ENCODE measurements at places on chromosomes 12 and 14.

DNA sequence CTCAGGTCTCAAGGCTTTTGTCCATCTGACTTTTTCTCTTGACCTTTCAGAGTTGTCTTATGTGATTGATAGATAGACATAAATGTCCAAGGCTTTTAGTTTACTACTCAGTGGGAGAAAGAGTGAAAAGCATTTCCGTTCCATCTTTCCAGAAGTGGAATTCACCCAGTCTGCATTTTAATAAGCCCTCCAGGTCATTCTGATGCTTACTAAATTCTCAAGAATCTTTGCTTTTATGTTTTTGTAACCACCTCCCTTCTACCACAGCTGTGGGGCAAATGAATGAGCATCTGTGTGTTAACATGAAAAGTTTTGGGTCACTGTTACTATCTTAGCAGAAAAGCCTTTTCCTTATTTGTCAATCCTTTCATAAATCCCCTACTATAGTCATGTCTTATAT lies 251.4 kb downstream of the LRIG3 start:
- DNase-seq: no peak

DNA sequence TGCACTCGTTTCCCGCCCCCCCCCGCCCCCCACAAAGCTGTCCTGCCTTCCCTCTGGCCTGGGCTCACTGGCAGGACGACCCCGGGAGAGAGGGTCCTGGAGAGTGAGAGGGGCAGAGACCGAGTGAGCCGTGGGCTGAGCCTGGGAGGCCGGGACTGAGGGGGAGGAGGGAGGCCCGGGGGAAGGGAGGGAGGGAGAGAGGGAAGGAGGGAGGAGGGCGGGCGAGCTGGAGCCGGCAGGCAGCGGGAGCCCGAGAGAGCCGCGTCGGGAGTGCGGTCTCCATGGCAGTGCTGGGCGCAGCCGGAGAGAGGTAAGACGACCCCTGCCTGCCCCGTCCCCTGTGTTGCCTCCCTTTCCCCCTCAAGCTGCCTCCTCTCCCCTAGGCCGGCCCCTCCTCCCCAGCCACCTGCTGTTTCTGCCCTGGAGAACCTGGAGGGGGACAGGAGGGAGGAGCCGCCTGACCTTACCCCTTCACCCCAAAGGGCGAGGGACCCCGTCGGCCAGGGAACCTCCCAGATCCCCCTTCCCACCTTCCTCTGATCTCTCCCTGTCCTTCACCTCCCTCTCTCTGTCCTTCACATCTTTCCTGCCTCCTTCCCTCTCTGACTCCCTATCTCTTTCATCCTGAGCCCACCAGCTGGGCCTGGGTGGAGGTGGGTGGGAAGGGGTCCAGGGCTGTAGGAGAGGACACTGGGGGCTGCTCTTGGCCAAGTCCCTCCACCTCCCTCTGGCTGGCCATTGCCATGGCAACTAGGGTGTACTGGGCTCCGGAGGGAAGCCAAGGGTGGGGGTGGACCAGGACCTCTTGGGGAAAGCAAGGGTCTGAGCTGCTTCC lies at the start of gene GPR162:
TSS of gene GPR162 (plus strand) at position 231 of the 835 bp plus-strand sequence. CDS start 2,078 bp downstream, outside the sequence.
- peak; percentile 90 for DNase-seq

DNA sequence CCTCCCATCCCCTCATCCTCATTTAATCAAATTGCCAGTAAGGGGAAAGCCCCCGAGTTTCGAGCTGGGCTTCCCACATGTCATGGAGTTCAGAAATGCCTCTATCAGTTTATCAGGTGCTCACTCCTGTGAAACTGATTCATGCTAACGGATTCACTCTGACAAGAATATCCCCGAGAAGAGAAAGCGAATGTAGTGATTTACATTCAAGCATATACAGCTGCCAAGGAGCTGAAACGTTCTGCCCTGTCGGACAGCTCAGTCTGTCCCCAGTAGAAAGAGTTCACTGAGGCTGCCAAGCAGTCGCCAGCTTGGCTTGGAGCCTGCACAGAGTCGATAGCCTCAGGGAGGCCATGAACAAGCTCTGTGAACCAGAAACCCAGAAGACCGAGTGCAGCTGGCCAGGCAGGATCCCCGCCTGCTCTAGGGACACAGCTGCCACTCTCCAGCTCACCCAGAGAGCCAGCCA lies 88.4 kb downstream of the TMCC3 start:
- DNase-seq: peak; percentile 53

- DNase-seq: no peak
Measured at GRCh38 chr14:89507521-89507920, 90.5 kb upstream of the FOXN3 start.

- DNase-seq: no peak
Measured at GRCh38 chr14:81247271-81247766, 26.6 kb upstream of the GTF2A1 start.

DNA sequence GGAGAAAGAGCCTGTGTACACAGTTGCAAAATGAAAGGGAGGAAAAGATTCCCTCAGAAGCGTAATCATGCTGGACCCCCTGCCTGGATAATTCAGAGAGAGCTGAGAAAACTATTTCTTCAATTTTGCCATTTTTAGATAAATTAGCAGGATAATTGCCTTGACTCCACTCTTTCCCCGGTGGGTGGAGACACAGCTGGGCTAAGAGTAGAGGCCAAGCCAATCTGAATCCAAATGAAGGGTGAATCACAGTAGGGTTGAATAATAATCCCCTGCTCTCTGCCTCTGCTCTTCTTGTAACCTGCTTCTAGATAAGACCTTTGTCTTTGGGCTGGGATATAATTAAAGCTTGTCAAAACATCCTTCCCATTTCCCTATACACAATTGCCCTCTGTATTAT lies 150.1 kb downstream of the CAPZA3 start:
- no peak for DNase-seq

- no peak for DNase-seq
Measured at GRCh38 chr14:69133206-69134125, 19.5 kb downstream of the DCAF5 start.

GRCh38 chr12:127278351-127278750 lies 988.6 kb upstream of the TMEM132C start:
- no peak for DNase-seq

GRCh38 chr12:104615048-104615561 lies 158.4 kb downstream of the CHST11 start:
- no peak for DNase-seq

DNA sequence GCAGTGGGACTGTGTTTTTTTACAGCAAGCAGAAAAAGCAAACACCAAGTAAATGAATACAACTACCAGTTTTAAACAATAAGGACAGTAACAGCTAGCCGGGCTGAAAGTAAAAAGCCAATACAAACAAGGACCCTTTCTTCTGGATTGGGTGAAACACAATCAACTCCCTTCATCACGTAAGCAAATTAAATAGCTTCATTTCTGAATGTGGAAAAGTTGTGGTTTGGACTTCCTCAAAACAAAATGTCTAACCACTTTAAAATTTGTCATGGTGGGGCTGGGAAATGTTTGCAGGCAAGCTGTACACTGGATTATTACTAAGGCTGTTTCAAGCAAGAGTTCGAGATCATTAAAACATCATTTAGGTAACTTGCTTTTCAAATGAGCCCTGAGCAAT lies 47.4 kb downstream of the TCHP start:
- no peak for DNase-seq

DNA sequence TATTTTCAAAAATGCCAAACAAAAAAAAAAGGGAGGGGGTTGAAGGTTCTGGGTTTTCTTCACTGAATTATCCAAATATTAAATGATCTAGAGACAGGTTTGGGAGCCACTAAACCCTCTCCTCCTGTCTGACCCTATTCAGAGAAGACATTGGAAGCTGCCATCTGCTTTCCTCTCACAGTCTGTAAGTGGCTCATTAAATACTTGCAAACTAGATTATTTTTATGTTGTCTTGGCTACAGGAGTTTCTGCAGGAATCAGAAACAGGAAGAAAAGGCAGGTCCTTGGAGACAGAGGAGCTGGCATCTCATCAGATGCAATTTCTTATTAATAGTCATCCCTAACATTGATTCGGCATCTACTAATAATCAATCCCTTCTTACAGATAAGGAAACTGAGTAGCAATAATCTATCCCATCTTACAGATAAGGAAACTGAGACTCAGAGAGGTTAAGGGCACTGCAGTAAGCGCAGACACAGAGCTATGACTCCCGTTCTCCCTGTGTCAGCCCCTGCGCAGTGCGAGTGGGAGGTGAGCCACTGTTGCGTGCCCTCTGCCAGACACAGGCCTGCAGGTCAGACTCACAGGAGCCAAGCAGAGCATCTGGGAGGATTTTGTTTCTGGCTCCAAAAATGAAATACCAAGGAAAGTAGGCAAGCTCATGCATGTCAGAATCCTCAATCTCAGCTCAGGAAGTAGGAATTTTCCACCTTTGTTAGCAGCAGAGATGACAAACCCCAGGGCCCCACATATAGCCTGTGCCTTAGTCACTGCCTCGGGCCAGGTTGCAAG lies 11.0 kb downstream of the BDKRB2 start:
- peak; percentile 12 for DNase-seq

DNA sequence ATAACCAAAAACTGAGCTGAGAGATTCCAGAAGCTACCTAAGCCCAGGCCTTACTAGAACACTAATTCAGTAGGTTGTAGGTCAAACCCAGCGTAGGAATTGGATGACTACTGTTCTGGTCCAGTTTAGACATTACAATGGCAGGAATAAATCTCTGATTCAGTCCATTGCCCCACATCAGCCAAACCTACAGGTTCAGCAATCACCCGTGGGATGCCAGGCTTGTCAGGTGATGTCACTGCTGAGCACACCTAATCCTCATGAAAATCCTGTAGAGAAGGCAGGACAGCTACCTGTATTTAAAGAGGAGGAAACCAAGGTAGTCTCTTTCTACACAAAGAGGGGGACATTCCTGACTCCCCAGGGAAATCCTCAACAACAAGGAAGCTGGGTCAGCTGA lies 63.7 kb downstream of the RFX4 start:
- DNase-seq: no peak

GRCh38 chr12:122166422-122167349 lies 7.3 kb downstream of the IL31 start:
- no peak for DNase-seq

- DNase-seq: no peak
Measured at GRCh38 chr14:68144051-68144681, 324.6 kb downstream of the RAD51B start.

DNA sequence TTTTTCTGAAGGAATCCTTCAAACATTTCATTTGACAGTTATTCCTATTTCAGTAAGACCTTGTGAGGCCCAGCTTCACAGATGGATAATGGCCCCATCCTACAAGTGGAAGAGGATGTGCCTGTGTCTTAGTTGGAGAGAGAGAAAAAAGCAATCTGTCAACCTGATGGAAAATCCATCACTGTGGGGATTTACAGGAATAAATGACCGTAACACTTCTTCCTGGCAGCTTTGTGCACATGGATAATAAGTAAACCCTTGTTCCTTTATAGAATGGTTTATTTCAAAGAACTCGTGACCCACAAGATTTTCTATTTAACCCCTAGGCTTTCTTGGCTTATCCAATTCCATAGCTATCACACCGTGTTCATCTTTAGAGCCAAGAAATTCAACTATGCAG lies 121.4 kb upstream of the PCED1B start:
- no peak for DNase-seq

GRCh38 chr12:69540987-69541386 lies 44.3 kb upstream of the CCT2 start:
- no peak for DNase-seq

GRCh38 chr14:88563845-88564244 lies 1.0 kb downstream of the ZC3H14 start:
- DNase-seq: no peak

DNA sequence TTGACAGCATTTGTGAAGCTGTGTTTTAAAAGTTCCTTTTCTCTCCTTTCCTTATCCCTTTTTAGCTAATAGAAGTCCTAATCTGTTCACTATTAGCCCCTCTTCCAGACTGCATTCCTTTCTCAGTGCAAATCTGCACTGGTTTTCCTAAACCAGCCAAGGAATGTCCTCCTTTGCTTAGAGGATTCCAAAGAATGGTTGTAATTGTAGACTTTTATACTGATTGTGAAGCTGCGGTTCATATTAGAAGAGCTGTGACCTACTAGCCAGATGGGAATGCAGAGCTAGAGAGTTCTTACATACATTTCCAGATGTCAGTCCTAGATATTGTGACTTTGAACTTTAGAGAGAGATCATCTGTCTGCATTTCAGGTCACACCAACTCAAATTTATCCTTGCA lies 79.8 kb downstream of the MYRFL start:
- DNase-seq: no peak

- DNase-seq: no peak
Measured at GRCh38 chr14:66177935-66178334, 308.2 kb upstream of the CCDC196 start.

DNA sequence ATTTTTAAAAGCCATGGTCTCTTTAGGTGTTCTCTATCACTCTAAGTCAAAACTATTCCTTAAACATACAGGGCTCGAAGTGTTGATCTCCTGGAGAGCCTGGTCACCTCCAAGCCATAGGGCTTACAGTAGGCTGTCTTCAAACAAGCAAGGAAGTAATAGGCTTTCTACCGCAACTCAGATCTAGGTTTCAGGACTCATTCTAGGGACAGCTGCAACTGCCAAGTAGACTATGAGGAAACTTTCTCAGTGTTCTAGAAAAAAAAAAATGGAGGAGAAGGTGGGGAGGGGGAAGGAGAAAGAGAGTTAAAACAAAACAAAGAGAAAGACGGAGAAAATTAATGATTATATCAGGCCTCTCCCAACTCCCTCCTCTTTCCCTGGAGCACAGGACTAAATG lies 106.9 kb upstream of the ETV6 start:
- DNase-seq: no peak

- DNase-seq: no peak
Measured at GRCh38 chr14:68386950-68387779, 405.7 kb downstream of the ZFP36L1 start.

GRCh38 chr12:70383484-70383883 lies 17.4 kb downstream of the KCNMB4 start:
- DNase-seq: no peak

DNA sequence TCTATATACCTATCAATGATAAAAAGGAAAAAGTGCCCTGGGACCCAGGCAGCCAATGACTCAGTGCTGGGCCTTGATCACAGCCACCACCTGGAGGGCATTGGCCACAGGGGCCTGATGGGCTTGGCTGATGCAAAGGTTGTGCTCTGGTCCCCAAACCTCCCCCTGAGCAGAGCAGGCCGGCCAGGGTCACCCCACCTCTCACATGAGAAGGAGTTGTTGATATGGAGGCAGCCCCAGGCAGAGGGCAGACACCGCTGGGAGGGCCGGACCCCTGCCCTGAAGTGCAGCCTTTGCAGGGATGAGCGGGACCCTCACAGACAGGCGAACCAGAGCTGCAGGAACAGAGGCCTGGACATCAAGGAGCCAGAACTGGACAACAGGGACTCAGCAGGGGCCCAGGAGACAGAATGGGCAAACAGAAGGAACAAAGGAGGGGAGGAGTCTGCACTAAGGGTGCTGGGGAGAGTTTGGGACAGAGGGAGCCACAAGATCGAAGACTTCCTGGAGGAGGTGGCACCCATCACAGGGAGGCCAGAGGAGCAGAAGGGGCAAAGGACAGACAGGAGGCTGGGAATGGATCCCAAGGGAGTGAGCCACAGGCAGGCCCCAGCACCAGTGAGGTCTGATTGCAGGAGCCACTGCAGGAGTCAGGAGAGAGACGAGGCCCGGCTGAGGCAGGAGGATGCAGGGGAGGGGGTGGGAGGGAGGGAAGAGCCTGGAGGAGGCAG lies 105.0 kb downstream of the TNFAIP2 start:
- no peak for DNase-seq

DNA sequence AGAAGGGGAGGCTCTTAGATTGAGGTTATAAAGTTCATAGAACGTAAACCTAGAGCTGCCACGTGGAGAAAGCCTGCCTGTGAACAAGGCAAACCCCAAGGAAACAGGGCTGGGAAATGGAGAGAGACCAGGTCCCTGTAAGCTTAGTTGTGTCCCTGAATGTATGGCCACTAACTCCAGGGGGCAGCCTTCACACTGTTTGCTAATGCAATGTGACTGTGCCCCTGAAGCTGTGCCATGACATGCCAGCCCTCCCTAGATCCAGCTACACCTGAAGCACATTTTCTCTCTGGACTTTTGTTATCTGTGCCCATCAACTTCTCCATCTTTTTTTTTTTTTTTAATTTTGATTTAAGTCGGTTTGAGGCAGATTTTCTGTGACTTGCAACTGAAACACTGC lies 60.6 kb upstream of the TMCC3 start:
- no peak for DNase-seq

All from left hindlimb (tissue), 1 donor.